ENCODE measurements at places on chromosomes 3 and 15. TPM values are rescaled to one million over a fixed set of nuclear protein-coding genes. Genes with fewer than 3 reads are reported as not detected.

The SLC2A2 gene
- total RNA-seq: 506 TPM

The GPR149 gene
- not detected for total RNA-seq

The UACA gene
- total RNA-seq: 7.6 TPM

The SH2D7 gene
- total RNA-seq: not detected

The NEK11 gene
- 0.92 TPM for total RNA-seq

The UBE2Q2 gene
- 6.5 TPM for total RNA-seq

The ITIH1 gene
- total RNA-seq: 1,022 TPM

The SERPINI2 gene
- not detected for total RNA-seq

The TLR9 gene
- not detected for total RNA-seq

The GRK7 gene
- total RNA-seq: not detected

The EPM2AIP1 gene
- 9.0 TPM for total RNA-seq

The HYAL1 gene
- total RNA-seq: 87.6 TPM

The ULK3 gene
- 35.5 TPM for total RNA-seq

The SLC7A14 gene
- total RNA-seq: under 0.01 TPM

The CAV3 gene
- total RNA-seq: not detected

The RHOV gene
- 0.05 TPM for total RNA-seq

The CMTM8 gene
- 4.3 TPM for total RNA-seq

The C2CD4A gene
- under 0.01 TPM for total RNA-seq

The ACSBG1 gene
- under 0.01 TPM for total RNA-seq

The TEX55 gene
- total RNA-seq: not detected

The GPR156 gene
- total RNA-seq: 0.09 TPM

The IGDCC3 gene
- total RNA-seq: 1.5 TPM

DNA sequence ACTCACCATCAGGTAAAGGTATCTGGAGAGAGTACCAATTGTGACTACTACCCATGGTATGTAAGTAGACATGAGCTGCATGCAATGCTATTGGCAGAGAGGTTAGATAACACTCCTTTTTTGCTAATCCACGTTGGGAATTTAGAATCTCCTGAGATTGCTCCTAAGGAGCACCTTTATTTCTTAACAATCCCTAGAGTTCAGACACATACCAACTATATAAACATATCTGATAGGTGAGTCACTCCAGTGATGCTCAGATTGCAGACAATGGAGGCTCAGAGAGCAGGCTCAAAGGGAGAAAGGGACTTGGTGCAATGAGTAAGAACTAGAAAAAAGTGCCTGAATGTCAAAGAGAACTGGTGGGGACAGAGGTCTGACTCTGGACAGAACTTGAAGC is 47.0 kb upstream of the LRRFIP2 start:
- no peak for DNase-seq

- DNase-seq: no peak
Measured at GRCh38 chr3:132564070-132564465, 33.0 kb upstream of the ACKR4 start.

- DNase-seq: no peak
Measured at GRCh38 chr15:65366122-65366892, 11.5 kb downstream of the IGDCC3 start.

DNA sequence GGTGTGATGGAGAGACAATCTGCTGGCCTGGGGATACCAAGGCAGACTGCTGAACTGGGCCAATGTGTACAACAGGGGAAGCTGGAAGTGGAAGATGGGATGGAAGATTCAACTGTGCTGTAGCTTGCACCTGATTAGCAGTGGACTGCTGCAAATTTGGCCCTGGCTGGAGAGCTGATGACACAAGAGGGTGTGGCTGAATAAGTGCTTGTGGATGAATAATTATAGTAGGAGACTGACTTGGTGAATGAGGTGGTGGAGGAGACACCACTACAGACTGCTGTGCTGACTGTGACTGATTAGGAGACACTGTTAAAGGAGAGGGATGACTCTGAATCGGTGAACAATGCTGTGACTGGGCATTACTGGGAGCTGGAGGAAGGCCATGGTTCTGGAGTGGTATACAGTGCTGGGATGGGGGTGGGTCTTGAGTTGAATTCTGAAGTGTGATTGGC is 52.5 kb downstream of the PHC3 start:
- no peak for DNase-seq

DNA sequence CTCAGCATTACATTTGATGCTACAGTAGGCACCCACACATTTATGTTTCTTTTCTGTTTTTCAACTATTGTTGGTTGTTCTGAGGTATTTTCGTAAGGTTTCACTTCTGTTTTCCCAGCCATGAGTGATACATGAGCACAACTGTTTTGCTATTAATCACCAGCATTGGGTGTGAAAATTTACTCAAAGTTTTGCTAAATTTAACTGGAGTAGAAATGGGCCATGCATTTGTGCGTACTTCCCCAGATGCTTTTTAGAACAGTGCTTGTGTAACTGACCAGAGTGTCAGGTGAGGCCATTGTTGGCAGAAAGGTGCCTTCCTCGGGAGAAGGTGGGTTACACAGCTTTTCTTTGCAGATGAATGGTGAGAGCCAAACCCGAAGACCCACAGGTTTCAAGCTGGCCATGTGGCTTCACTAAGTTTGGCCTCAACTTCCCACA is 70.4 kb downstream of the ST6GAL1 start:
- DNase-seq: no peak

DNA sequence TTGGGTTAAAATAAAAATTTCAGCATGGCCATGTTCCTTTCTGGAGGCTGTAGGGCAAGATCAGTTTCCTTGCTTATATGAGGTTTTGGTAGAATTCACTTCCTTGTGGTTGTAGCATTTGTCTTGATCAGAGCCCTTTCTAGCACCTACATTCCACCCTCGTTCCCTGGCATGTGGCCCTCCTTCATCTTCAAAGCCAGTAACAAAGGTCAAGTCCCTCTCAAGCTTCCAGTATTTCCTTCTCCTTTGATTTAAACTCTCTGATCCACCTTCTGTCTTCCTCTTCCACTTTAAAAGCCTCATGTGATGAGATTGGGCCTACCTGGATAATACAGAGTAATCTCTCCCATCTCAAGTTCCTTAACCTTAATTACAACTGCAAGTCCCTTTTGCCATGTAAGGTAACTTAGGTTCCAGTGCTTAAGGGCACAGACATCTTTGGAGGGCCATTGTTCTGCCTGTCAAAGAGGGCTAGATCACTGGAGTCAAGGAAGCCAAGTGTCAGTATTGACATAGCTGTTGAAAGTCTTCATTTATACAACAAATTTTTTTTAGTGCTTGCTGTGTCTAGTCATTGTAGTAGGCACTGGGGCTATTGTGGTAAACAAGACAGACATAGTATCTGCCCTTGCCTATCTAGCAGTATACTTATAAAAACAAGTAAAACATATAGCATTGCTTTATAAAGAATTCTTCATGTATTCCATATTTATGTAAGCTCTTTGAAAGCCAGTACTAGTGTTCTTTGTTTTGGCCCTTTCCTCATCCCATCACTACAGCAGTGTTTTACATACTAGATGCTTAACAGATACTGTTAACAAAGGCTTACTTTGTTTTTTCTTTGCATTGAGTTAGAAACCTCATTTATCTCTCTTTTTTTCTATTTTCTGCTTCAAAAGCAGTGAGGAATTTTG is 40.7 kb downstream of the GLCE start:
- DNase-seq: no peak

- no peak for DNase-seq
Measured at GRCh38 chr15:84836844-84837243, 19.7 kb downstream of the ALPK3 start.

- DNase-seq: no peak
Measured at GRCh38 chr15:64897345-64897985, 14.2 kb upstream of the ANKDD1A start.

DNA sequence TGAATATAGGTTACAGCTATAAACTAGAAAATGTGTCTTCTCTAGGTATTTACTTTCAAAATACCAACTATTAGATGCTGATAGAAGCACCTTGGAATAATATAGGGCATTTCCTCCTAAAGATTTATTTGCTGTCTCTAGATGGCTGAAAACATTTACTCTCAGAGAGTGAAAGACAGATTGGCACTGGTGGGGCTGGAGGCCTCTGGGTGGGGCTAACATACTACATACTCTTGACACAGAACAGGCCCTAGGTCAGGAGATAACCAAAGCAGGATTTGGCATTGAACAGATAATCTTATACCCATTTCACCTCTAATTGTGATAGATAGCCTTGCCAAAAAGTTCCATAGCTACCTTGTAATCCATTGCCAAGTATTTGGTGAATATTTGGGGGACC is 253.3 kb upstream of the TBC1D5 start:
- DNase-seq: no peak

GRCh38 chr3:28287046-28287445 is 45.6 kb downstream of the CMC1 start:
- no peak for DNase-seq

- DNase-seq: no peak
Measured at GRCh38 chr3:98972720-98973119, 71.2 kb upstream of the DCBLD2 start.

DNA sequence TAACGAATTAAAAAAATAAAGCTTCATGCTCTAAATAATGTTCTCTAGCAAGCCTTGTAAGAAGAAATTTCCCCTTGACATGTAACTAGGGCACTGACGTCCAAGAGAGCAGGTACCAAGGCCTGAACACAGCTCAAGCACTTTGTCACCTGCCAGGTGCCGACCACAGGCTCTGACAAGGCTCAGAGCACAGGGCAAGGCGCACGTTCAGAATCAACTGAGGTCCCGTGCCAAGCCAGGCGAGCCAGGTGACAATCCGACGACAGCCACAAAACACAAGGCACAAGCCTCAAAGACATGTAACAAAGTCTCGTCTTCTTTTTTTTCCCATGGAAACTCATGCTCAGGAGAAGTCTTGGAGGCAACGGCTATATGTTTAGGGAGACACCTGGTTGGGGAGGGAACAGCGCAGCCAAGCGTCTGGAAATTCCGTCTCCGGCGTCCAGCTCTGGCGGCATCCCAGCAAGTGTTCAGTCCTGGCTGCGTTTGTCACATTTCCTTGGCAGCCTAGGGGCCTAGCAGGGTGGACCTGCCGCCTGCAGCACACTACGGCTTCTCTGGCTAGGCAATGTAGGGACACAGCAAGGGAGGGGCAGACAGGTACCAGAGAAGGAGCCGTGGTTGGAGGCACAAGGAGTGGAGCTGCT is 76.7 kb downstream of the ADAMTS17 start:
- no peak for DNase-seq

GRCh38 chr3:139468399-139468798 is 7.9 kb downstream of the RBP2 start:
- DNase-seq: no peak

DNA sequence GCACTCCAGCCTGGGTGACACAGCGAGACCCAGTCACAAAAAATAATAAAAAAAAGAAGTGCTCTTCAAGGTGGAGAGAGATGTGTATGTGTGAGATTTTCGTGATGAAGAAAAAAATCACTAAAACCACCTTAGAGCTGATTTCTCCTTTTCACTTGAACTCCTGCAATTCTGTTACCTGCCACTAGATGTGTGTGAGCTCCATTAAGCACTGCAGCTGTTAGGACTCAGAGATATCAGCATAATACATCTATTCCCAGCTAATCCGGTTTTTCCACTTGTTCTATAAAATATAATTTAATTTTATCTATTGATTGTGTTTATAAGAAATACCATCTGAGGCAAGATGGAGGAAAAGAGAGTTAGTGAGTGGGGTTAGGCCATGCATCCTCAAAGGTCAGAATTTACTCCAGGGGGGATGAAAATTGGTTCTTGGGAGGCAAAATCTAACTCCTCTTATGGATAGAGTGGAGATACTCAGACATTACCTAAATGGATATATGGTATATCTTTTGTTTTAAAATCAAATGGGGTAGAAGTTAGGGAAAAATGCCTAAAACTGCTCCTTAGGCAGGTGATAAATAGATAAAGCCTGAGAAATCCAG is 152.7 kb downstream of the IL20RB start:
- DNase-seq: no peak

- no peak for DNase-seq
Measured at GRCh38 chr3:37891227-37891626, 29.5 kb downstream of the CTDSPL start.

GRCh38 chr3:15148614-15149013 is 49.7 kb upstream of the RBSN start:
- no peak for DNase-seq

DNA sequence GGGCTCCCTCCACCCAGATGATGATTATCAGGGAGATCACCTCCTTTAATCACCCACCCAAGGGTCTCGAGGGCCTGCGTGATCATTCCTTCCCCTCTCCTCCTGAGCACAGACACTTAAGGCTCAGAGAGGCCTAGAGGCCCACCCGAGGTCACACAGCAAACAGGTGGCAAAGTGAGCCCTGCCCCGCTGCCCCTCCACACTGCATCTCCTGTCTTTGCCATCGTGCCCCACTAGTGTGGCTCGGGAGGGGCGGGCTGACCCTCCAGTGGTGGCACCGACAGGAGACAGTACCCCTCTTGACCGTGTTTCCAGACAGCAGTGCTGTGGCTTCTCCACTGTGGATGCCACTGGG is 4.9 kb upstream of the PLXND1 start:
- no peak for DNase-seq

- no peak for DNase-seq
Measured at GRCh38 chr3:64928683-64929082, 240.9 kb upstream of the ADAMTS9 start.

DNA sequence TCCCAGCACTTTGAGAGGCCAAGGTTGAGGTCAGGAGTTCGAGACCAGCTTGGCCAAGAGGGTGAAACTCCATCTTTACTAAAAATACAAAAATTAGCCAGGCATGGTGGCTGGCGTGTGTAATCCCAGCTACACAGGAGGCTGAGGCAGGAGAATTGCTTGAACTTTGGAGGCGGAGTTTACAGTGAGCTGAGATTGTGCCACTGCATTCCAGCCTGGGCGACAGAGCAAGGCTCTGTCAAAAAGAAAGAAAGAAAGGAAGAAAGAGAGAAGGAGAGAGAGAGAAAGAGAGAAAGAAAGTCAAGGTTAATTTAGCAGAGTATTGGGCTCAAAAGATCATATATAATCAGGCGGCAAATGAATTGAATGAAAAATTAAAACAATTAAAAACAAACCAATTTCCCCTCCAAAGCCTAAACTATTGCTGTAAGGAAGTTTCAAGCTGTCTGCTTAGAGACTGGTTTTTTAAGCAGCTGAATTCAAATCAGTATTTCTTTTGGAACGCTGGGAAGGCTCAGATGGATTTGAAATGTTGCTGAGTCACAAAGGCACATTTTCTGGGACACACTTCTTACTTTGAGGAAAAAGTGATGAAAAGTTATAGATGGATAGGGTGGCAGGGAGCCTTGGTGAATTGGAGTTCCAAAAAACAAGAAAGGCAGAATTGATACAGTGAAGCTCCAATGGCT is 81.3 kb upstream of the BHLHE40 start:
- no peak for DNase-seq

DNA sequence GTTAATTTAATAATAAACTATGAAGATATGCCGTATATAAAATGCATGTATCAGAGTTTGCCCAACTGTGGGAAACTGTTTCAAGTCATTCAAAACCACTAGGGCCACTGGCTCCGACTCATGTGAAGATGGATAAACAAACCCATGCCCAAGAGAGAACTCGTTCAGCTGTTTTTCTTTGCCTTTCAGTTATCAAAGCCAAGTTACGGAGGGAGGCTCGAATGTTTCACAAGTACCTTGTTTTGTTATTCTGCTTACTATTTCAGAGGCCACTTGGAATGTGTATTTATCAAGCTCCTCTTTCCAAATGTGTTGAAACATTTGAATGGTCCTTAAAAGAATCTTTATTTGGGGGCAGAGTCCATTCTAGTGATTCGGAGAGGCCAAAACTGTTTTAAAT is 82.1 kb downstream of the DUT start:
- DNase-seq: no peak
